ENCODE measurements at places on chromosomes 2 and 18.

GRCh38 chr2:55014962-55015939, 35.0 kb downstream of the RTN4 start:
- DNase-seq = no peak

- DNase-seq = no peak
These were observed 77.4 kb downstream of the TXNL1 start for GRCh38 chr18:56560992-56561391.

- DNase-seq = no peak
These were observed 2.2 kb downstream of the SMAD4 start for GRCh38 chr18:51032193-51032592.

DNA sequence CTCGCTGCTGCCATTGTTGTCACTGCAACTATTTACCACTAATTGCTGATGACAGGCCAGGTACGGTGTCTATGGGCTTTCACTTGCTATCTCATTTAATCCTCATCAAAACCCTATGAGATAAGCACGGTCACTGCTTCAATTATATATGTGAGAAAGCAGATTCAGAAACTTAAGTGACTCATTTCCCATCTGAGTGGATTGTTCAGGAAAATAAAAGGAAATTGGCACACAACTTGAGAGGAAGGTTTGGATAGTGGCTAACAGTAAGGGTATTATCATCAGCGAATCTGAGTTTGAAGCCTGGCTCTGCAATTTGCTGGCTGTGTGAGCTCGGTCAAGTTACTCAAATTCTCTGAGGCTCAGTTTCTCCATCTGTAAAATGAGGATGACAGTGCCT, 196.0 kb downstream of the KCNS3 start:
- no peak for DNase-seq

GRCh38 chr2:73257425-73258125, 23.5 kb downstream of the CCT7 start:
- no peak for DNase-seq

DNA sequence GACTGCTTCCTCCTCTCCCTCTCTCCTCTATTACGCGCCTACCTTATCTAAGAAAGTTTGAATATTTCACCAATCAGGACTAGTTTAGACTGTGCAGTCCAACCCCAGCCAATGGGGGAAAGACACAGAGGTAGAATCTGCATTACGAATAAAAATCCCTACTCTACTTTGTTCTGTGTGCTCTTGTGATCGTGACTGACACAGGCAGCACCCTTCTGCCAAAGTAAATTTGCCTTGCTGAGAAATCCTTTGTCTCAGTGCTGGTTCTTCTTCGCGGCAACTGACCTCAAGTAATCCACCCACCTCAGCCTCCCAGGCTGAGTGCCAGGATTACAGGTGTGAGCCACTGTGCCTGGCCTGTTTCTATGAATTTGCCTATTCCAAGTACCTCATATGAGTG, 8.6 kb upstream of the CDCA7 start:
- no peak for DNase-seq

- no peak for DNase-seq
These were observed 4.3 kb downstream of the LMAN1 start for GRCh38 chr18:59354731-59355130.

DNA sequence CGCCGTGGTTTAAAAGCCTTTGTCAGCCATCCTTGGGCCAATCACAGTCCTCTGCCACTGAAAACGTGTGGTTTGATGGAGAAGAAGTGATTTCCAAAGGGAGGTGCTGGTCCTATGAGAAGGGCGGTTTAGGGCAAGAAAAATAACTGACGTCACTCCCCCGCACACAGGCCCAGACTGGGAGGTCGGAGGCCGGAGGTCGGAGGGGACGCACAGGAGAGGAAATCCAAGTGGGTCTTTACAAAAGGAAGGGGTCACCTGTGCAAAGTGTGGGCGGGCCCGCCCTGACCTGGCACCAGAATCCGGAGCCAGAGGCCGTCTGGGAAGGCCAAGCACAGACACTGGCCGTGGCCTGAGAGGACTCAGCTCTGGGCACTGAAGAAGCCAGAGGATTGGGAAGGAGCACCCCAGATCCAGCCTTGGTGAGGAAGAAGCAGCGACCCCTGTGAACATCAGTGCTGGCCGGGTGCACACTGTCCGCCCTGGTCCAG, 18.0 kb upstream of the KCNG2 start:
- no peak for DNase-seq

DNA sequence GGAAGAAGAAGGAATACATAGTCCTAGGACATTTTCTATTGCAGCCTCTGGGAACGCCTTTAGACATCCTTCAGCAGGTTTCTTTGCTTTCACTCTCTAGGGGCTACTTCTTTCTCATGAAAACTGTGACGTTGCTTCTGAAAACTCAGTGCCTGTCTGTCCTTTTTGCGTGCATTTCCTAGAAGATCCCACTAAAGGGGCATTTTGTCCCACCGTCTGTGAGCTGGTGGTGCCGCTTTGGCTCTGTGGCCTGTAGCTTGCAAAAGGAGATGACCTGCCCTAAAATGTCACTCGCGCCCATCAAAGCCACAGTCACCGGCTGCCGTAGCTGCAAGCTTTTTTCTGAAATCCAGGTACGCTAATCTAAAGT, 579 bp downstream of the STAT4 start:
- DNase-seq = no peak

- no peak for DNase-seq
These were observed 85.1 kb downstream of the NCOA1 start for GRCh38 chr2:24576146-24576545.

DNA sequence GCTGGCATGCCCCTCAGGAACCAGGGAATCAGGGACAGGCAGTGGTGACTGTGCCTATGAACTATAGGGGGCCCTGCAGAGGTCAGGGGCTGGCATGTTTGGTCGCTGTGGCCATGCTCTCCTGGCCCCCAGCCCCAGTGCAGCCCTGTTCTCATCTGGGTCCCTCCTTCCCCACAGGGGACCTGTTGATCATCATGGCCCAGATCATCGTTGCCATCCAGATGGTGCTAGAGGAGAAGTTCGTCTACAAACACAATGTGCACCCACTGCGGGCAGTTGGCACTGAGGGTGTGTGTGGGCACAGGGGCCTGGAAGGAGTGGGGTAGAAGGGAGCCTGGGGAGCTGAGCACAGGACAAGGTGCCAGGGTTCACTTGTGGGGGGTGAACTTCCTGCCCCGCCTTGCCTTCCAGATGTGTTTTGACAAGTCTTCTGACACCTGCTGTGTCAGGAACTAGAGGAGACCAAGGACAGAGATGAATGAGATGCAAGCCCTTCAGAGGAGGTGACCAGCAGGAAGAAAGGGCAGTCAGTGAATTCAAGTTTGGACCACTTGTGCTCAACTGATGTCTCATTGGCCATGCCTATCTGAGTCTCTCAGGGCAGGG, 9.6 kb upstream of the CENPA start:
- DNase-seq = no peak

DNA sequence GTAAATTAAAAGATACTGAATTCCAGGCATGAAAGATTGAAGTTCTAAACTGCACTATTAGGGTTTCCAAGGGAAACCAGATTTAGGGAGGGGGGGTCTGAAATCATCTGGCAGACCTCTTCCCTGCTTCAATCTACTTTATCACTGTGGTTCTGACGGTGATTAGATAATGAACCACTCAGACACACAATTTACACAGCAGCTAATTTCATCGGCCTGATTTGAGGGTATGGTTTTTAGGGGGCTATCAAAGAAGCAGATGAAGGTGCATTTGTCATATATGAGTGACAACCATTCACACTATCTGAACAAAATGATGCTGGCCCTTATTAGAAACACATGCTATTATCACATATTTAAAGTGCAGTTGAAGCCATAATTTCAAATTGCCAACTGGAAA, 106.0 kb downstream of the OLA1 start:
- no peak for DNase-seq

- DNase-seq = no peak
These were observed 77.7 kb downstream of the RHOB start for GRCh38 chr2:20524412-20525040.

- DNase-seq = no peak
These were observed 66.6 kb upstream of the ZNF397 start for GRCh38 chr18:35174093-35174731.

DNA sequence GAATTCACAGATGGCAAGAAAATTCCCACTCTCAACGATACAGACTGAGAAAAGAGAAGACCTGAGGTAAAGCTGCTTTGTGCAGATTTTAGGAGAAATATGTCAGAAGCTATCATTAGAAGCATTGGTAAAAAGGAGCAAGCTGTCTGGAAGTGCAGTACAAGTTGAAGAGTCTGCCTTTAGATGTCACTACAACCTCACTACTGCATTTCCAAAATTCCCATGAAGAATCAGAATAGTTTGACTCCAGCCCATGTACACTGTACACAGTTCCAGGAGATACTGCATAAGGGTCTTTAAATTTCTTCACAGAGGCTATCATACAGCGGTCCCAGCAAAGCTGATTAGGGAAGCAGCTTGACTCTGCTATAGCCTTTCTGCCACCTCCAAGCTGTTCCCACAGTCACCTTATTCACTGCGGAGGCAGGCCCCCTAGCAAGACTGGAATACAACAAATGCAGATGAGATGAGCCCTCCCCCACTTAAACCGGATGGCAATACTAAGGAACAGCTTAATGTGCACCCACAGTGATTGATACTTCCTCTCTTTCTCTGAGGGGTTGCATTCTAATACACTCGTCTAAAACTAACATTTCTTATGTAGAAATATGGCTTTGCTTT, 527.4 kb downstream of the TMEM182 start:
- DNase-seq = no peak

DNA sequence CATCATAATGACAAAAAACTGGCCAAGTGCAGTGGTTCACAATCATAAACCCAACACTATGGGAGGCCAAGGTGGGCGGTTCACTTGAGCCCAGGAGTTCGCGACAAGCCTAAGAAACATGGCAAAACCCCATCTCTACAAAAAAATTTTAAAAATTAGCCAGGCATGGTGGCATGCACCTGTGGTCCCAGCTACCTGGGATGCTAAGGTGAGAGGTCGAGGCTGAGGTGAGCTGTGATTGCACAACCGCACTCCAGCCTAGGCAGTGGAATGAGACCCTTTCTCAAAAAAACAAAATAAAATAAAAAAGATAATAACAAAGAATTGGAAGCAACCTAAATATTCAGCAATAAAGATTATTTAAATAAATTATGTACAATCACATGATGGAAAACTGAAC, 21.8 kb downstream of the PSTPIP2 start:
- no peak for DNase-seq

GRCh38 chr2:3913166-3913565, 209.8 kb downstream of the DCDC2C start:
- DNase-seq = no peak

GRCh38 chr18:50934545-50935211, 33.2 kb upstream of the ELAC1 start:
- no peak for DNase-seq

GRCh38 chr2:49753344-49753985, 599.1 kb upstream of the FSHR start:
- no peak for DNase-seq

DNA sequence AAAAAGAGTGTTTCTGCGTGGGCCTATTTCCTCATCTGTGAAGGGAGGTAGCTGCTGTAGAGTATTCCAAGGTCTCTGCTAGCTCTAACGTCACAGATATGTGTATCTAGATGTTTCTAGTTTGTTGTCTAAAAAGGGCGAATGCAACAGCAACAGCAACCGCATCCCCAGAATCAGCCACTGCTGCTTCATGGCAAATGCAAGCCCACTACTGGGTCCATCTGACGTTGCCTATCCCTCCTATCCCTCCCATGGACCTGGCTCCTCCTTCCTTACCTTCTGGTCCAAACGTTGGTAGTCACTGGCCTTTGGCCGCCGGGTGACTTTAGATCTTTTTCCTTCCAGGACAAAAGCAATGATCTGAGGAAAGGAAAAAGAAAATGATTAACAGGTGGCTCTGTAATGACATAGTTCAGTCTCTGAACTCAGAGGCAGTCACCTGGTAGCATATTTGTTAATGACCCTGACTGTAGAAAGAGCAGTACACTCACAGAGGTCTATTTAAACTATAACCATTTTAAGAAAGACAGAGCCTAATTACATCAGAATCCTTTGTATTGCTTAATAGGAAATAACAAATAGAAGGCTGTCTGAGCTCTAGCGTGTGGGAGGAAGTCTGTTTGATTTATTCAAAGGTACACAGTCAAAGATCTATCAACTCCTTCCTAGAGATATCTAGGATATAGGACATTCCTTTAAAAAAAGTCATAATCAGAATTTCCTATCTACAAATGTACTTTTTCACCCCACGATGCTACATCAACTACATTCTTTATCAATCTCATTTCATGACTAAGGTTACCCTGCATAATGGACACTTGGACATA, 2.9 kb downstream of the TGOLN2 start:
- DNase-seq = no peak

- DNase-seq = no peak
These were observed 90.1 kb downstream of the CHN1 start for GRCh38 chr2:174914853-174915760.

GRCh38 chr18:10032331-10033015, 118.7 kb downstream of the VAPA start:
- DNase-seq = peak; percentile 2

DNA sequence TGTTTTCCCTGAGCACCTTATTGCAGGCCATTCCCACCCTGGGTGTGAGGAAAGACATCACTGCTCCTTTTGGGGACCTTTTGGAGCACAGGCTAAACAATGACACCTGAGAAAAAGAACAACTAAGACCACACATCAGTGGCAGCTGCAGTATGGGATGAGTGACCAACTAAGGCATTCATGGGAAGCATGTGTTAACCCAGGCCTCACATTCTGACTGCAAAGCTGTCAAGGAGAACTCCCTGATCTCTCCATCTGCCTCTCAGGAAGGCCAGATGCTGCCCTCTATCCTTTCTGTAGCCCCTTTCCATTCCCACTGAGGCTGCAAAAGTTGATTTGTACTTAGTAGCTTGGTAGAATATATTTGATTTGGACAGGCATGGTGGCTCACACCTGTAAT, 277.7 kb upstream of the FBXO11 start:
- DNase-seq = no peak

Data from stimulated activated CD8-positive, alpha-beta memory T cell treated with anti-CD3 and anti-CD28 coated beads, Interleukin-7, amount 100 ng/mL, for 48 hours (primary cell).